Endothelial cell of umbilical vein (primary cell): ENCODE measurements at places on chromosomes 7 and 10. TPM values are rescaled to one million over a fixed set of nuclear protein-coding genes. Genes with fewer than 3 reads are reported as not detected.

The GPR26 gene
- total RNA-seq: not detected in 2 replicates

The OR2A12 gene
- not detected in 2 replicates for total RNA-seq

The SVOPL gene
- total RNA-seq: not detected in 2 replicates

The CEP41 gene
- total RNA-seq: 25.9 and 26.8 TPM in 2 replicates

The NOS3 gene
- total RNA-seq: 51.4 and 82.8 TPM in 2 replicates

The C1GALT1 gene
- 21.9 and 31.1 TPM in 2 replicates for total RNA-seq

The AGAP9 gene
- total RNA-seq: 8.9 and 14.4 TPM in 2 replicates

The CDC14C gene
- not detected in 2 replicates for total RNA-seq

The ADIRF gene
- total RNA-seq: 2.8 and 4.4 TPM in 2 replicates

The TMEM229A gene
- not detected in 2 replicates for total RNA-seq

The SGCE gene
- 53.3 and 57.7 TPM in 2 replicates for total RNA-seq

GRCh38 chr7:82726038-82726800 is 282.6 kb upstream of the CACNA2D1 start:
- no peak for DNase-seq

DNA sequence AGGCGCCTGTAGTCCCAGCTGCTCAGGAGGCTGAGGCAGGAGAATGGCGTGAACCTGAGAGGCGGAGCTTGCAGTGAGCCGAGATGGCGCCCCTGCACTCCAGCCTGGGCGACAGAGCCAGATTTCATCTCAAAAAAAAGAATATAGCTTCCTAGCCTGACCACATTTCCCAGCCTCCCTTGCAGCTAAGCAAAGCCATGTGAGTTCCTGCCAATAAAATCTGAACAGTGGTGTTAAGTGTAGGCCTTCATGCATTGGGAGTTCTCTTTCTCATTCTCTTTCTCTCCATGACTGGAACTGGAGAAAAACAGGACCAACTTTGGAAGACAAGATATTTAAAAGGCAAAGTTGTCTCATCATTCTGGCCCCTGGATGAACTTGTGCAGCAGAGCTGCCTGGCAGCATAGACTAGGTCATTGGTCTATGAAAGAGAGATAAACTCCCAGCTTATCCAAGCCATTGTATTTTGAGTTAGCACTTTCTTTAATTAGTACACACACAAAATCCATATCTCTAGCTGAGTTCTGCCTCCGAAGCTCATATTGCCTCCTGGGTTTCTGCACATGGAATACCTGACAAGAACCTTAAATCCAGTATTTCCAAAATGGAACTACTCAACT is 60.8 kb downstream of the TSPAN12 start:
- no peak for DNase-seq

GRCh38 chr10:77230194-77230593 is 407.4 kb downstream of the KCNMA1 start:
- no peak for DNase-seq

GRCh38 chr10:52437205-52437646 is 123.1 kb downstream of the DKK1 start:
- DNase-seq: no peak

- no peak for DNase-seq
Measured at GRCh38 chr10:130338636-130339024, 202.4 kb downstream of the GLRX3 start.

- DNase-seq: no peak
Measured at GRCh38 chr10:69375307-69376151, 41.2 kb downstream of the TACR2 start.

DNA sequence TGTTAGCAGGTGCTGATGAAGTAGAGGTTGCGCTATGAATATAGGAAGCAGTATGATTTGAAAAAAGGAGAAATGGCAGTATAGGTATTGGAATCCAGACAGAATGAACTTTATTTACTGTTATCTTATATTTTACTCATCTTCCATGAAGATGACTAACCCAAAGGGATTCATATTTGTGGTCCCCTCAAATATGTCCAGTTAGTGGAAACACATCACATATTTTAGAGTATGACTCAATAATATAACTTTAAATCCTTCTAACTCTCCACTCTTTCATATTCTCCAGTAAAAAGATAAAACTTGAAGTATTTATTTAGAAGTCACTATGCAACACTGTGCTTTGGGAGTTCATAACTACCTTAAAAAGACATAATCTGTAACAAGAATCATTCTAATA is 286.5 kb upstream of the LRRTM3 start:
- no peak for DNase-seq

- DNase-seq: no peak
Measured at GRCh38 chr10:12121673-12122072, 7.8 kb upstream of the SEC61A2 start.

DNA sequence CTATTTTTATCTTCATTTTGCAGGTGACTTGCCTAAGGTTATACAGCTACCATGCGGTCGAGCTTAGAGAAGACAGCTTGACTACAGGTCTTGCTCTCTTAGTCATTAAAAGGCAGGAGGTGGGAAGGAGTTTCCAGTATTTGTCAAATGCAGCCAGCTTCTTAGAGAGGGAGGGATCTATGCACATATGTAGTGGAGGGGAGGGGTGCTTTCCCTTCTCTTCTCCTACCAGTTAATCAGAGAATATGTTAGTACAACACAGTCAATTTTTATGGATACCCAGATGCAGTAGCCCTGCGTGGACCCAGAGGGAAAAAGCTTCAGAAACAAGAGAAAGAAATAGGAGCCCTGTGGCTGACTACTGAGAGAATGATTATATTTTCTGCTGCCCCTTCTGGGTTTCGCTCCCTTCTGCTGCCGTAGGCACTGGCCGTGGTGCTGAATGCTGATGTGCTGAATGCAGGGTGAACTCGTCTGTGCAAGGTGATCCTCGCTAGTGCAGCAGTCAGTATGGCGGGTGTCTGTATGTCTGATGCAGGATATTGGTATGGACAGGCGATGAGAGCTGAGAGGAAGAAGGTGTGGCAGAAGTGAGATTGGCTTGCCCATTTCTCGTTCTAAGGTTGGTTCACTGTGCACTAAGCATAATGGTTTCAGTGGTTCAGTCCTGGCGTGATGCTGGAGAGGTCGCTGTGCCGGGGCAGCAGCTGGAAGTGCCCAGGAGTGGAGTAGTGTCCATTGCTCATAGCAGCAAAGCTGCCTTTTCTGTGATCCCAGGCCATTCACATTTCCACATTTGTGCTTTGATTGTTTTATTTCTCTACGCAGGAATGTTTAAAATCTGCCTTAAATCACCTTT is 189.2 kb upstream of the PODXL start:
- peak; percentile 50 for DNase-seq

DNA sequence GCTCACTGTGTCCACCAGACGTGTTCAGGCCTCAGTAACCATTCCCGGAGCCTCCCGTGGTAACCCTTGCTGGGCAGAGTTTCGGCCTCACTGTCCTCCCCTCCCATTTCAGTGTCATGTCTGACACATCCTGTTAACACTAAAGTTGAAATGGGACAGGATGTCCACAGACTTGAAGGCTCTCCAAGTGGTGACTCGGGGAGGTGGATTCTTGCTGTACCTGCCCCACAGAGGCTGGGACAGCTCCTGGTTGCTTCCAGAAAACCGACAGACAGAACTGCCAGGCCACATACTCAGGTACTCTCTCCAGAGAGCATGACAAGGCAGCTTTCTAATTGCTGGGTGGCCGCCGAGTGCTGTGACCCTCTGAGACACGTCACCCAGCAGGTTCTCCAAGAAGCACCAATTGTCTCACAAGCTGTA is 17.9 kb upstream of the CYTH3 start:
- no peak for DNase-seq

- no peak for DNase-seq
Measured at GRCh38 chr7:142960955-142961512, 1.1 kb downstream of the KEL start.

DNA sequence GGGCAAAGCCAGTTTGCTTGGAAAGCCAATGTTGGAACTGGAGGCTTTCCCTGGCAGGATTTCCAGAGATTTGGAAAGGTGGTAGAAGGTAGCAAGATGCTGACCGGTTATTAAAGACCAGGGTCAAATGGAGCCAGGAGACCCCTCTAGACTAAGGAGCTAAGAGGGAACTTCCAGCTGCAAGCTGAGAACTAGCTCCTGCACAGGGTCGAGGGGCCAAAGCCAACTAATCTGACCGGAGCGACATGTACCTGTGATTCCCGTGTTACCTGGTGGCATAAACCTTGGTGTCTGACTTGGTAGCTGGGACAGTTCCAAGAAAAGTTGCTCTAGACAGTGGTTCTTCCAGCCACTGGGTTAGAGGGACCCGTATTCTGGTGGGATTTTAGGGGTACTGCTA is 41.8 kb downstream of the SPDYE5 start:
- DNase-seq: no peak

- DNase-seq: peak; percentile 33
Measured at GRCh38 chr7:11655163-11655562, 176.8 kb downstream of the THSD7A start.

GRCh38 chr7:125423458-125424155 is 494.0 kb upstream of the POT1 start:
- DNase-seq: peak; percentile 94

DNA sequence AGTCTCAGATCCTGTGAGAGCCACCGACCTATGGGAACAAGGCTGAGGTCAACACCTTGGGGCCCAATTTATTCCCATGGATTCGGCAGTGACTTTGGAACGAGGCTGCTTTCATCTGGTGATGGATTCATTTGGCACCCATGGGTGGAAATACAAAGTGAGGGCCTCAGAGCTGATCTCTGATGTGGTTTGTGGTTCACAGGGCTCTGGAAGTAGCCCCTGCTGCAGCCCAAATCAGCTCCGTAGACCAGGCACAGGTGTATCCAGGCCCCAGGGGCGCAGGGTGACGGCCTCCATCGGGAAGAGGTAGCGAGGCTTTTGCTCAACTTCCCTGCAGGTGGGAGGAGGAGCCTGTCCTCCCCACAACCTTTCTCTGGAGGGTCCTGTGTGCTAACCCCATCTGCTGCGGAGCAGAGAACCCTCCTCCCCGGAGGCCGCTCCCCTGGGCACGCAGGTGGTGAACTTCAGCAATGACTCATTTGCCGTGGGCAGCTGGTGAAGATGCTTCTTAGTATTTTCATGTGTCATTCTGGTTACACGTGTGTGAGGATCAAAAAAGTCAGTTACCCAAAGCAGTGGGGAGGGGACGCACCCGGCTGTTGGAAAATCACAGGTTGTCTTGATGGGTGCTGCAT is 7.5 kb upstream of the JAKMIP3 start:
- DNase-seq: no peak

GRCh38 chr7:77698042-77698625 is 1.9 kb downstream of the RSBN1L start:
- peak; percentile 23 for DNase-seq

GRCh38 chr7:116736927-116737715 is 65.1 kb downstream of the MET start:
- DNase-seq: peak; percentile 90

DNA sequence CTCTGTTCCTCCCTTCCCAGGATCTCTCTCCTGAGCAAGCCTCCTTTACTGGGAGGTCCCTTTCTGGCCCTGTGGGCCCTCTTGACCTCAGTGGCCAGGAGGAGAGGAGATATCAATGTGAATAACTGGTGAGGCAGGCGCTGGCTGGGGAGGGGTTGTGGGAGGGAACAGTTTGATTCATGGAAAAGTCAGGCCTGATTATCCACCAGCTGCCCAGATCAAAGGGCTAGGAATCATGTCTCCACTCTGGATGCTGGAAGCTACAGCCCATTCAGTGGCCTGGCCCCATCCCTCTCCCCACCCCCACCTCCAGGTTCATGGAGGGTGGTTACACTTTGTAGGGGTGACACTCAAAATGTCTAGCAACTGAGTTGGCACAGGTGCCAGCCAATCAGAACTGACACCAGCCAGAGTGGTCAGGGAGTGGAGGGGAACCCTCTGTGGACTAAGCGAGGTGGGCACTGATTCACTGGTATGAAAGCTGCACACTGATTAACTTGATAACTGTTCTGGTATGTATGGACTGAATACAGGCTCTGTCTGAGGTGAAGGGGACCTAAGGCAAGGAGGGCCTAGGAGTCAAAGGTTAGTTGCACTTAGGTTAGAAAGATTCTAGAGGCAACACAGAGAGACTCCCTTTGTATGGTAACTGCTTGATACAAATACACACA is 4.8 kb downstream of the PRRT4 start:
- no peak for DNase-seq

DNA sequence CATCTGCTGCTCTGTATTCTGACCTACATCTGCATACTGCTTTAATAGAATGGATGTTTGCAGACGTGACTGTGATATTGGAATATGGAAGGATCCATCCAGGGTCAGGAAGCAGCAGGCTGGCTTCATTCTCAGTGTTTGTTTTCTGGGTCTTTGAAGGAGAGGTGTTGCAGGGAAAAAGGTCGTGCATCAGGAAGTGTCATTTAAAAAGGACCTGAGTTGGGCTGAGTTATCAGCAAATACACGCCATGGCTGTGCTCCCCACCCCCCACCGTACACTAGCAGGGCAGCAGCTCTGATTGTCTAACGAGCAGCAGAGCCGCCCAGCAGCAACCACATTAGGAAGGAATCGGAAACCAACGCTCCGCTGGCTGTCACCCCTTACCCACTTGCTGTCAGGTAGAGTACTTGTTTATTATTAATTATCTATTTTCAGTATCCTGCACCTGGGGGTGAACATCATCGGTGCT is 63.1 kb upstream of the STEAP1B start:
- peak; percentile 68 for DNase-seq

GRCh38 chr7:30308389-30308788 is 24.0 kb downstream of the ZNRF2 start:
- DNase-seq: no peak

DNA sequence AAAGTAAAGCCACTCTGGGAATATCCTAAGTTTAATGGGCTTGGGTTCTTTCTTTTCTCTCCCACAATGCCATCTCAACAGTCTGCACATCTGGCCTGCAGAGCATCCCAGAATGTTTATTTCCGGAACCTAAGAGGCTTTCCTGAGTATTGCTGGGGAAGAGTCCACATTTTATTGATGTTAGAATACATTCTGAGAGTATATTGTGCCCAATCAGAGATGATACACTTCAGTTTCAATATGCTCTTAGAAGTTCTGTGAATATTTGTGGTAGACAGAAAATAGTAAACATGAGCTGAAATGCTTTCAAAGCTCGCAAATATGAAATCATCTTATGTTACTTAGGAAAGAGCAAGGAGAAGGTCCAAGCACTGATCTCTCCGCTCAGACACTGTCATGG is 200.6 kb downstream of the TWIST1 start:
- no peak for DNase-seq

DNA sequence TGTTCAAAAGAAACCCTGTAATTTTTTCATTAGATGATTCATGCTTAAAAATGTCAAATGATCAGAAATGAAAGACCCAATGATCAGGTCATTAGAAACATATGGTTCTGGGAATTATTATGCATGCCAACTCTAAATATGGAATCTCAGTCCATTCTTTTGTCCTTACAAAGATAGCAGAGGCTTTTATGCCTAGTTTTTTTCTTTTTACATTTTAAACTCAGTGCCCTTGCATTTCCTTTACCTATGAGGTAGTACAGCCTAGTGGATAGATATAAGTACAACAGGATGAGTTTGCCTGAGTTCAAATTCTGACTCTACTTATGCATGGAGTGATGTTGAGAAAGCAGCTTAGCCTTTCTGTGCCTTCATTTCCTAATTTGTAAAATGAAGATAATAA is 392.9 kb downstream of the SUGCT start:
- no peak for DNase-seq

- peak; percentile 91 for DNase-seq
Measured at GRCh38 chr7:130891254-130892094, 157.5 kb upstream of the KLF14 start.
